ENCODE measurements at places on chromosomes 2 and 18.

DNA sequence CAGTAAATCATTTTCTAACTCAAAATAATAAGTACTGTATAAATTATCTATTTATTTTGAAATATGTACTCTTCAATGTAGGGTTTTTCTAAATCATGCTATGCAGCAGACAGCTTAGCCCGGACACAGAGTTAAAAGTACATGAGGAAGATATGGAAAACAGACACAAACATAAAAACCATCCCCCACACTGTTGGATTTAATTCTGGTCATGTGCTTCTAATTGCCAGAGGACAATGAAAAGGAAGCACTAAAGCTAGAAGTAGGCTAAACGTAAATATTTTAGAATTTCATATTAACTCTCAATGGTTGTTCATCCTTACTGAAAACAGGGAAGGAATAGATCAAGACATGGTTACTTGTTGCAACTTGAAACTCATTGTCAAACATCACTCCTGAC, 420.7 kb downstream of the ERBB4 start:
- DNase-seq, result no peak

GRCh38 chr2:114083717-114084387, 194.0 kb downstream of the ACTR3 start:
- no peak for DNase-seq

- DNase-seq, result peak; percentile 90
Observed at GRCh38 chr2:12819103-12819475, 102.4 kb downstream of the TRIB2 start.

DNA sequence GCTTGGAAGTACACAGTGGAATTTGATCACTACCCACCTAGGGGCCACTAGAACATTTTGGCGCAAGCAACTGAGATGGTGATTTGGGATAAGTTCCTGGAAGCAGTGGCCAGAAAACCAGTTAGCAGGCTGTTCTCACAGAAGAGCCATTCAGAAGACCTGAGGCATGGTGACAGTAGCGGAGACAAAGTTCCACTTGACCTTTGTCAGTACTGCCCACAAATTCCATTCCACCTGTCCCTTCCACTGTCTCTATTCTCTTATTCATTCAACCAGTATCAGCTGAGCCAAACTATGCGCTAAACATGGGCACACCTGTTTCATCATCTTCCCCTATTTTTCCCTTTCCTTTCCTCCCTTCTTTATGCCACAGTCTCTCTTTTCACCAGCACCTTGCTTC, 59.2 kb upstream of the PPP1CB start:
- DNase-seq, result no peak

GRCh38 chr2:30702694-30703093, 104.6 kb downstream of the CAPN13 start:
- DNase-seq, result no peak

DNA sequence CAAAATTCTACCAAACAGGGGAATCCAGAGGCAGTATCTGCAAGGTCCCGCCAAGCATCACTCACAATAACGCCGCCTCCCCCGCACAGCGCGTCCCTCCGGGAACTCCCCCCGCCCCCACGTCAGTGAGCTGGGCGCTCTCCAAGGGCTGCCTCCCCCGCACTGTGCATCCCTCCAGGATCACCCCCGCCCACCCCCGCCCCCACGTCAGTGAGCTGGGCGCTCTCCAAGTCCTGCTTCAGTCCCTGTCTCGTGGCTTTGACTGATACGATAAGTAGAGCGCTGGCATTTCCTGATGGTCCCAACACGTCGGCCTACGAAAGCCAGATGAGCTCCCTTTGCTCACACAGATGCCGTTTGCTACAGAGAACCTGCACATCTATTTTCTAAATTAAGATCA, 130.7 kb upstream of the TPO start:
- DNase-seq, result no peak

GRCh38 chr2:20549691-20550348, 101.1 kb downstream of the HS1BP3 start:
- no peak for DNase-seq

- no peak for DNase-seq
Observed at GRCh38 chr2:36729067-36729466, 32.6 kb downstream of the VIT start.

DNA sequence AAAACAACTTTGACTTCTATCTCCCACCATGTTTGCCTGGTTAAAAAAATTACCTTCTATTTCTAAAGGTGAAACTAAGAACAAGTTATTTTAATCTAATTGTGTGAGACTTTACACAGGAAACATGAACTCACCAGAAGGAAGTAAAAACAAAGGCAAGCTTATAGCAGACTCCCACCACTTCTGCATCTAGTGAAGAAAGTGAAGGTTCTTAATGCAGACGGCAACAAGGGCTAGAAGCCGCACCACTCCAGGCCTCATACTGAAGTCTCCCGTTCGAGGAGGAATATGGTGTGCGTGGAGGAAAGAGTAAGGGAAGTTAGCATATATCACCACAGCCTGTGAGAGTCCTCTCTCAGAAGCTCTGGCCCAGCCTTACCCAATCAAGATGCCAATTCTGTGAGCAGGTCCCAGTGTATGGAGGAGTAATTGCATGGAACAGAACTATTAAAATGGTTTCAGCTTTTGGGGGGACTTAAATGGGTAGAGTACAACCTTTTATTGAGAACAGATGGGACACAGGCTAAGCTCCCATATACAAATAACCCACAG, 958.7 kb downstream of the BCL11A start:
- DNase-seq, result no peak

DNA sequence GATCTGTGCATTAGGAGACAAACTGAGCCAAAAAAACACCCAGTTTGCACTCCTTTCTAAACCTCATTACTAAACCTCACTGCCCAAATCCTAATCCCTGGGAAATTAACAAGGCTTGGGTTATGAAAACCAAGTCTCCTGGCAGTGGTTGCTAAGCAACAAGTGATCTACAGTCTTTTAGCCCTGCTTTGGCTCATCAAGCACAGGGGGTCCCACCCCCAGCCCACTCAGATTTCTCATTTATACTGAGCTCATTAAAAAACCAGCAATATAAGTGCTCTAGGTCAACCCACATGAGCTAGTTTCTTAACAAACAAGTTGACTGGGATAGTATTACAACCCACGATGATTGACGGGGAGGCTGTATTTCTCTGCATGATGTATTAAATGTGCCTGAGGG, 18.4 kb downstream of the DNER start:
- no peak for DNase-seq

- DNase-seq, result no peak
Observed at GRCh38 chr18:36441426-36442240, 144.1 kb downstream of the FHOD3 start.

GRCh38 chr2:231709636-231709980, 1.3 kb downstream of the PTMA start:
- no peak for DNase-seq

DNA sequence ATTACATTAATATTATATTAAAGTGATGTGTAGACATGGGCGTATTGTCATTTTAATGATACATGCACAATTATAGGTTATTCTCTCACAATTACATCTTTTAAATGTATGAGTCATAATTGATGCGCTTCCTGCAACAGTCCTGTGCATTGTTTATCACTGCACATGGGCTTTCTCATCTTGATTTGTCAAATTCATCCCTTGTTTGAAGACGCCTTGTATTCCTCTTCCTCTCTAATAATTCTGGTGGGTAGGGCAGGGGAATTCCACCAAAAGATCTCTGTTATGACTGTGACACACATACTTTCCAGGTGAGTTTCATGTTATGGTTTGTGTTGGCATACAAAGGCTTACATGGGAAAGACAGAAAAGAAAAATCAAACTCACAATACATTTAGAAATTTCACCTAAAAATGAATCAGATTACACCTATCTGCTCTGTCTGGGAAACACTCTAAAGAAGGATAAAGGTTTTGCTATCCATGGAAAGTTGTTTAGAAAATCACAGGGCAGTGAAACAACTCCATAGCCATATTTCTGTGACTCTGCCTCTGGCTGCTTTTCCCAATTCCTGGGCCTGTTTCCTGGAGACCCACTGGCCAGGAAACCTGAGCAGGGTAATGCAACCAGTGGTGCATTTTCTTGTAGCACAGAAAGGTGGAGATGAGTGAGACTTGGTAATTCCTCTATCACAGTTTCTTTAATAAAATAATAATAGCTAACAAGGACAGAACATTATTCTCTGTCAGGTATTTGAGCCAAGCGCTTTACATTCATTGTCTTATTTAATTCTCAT, 13.2 kb downstream of the SLC9A2 start:
- DNase-seq, result no peak
